ENCODE measurements at places on chromosomes 3 and 15.

- DNase-seq, result no peak
- H3K36me3 ChIP-seq, result no peaks in the 10 kb centered on the region
- no peaks in the 10 kb centered on the region for H3K27me3 ChIP-seq
- H3K27ac ChIP-seq, result no peak overlapping the region
- H3K4me3 ChIP-seq, result no peak overlapping the region
- no peaks in the 10 kb centered on the region for H3K4me1 ChIP-seq
Measured at GRCh38 chr3:79297245-79297960, 470.4 kb downstream of the ROBO1 start.

DNA sequence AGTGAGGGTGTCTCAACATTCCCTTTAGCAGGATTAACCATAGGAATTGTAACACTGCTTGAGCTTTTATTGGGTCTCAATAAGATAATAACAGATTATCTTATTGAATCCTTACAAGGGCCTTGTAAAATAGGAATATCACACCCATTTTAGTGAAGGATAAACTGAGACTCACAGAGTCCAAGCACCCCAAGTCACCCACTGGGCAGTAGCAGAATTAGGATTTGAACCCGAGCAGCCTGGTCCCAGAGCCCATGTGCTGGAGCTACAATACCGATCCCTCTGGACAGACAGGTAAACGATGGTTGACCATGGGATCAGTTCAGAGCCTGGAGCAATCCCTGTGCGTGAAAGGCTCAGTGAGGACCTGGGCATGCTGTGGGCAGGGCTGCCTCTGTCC, 56.3 kb upstream of the MRPS22 start:
- H3K4me1 ChIP-seq, result no peaks in the 10 kb centered on the region
- no peaks in the 10 kb centered on the region for H3K36me3 ChIP-seq
- H3K27ac ChIP-seq, result no peak overlapping the region

GRCh38 chr3:65723985-65724384, 314.7 kb downstream of the MAGI1 start:
- no peaks in the 10 kb centered on the region for H3K36me3 ChIP-seq
- H3K27ac ChIP-seq, result no peak overlapping the region
- no peak overlapping the region for H3K4me3 ChIP-seq
- no peaks in the 10 kb centered on the region for H3K4me1 ChIP-seq
- no peaks in the 10 kb centered on the region for H3K27me3 ChIP-seq

DNA sequence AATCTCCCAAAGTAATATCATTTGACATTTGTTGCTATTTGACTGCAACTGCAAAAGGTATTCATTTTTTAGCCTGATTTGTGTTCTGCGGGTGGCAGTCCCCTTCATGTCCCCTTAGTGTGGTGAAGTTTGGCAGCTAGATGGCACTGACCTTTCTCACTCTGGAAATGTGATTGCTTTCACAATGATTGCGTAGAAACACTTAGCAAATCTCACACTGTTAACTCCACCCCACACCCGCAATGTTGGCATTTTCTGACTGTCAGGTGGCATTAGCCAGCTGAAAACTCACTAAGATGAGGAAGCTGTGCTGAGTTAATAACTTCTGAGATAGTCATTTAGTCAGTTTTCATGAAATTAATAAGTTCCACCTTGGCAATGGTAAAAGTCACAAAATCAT, 76.9 kb downstream of the TRIM69 start:
- H3K27ac ChIP-seq, result no peak overlapping the region
- H3K4me1 ChIP-seq, result no peaks in the 10 kb centered on the region
- no peak overlapping the region for H3K4me3 ChIP-seq
- no peak for DNase-seq

- no peaks in the 10 kb centered on the region for H3K4me1 ChIP-seq
- H3K27ac ChIP-seq, result no peak overlapping the region
- no peaks in the 10 kb centered on the region for H3K27me3 ChIP-seq
- H3K4me3 ChIP-seq, result no peak overlapping the region
- no peaks in the 10 kb centered on the region for H3K36me3 ChIP-seq
- DNase-seq, result no peak
Measured at GRCh38 chr15:56491110-56491722, 26.3 kb upstream of the MNS1 start.

DNA sequence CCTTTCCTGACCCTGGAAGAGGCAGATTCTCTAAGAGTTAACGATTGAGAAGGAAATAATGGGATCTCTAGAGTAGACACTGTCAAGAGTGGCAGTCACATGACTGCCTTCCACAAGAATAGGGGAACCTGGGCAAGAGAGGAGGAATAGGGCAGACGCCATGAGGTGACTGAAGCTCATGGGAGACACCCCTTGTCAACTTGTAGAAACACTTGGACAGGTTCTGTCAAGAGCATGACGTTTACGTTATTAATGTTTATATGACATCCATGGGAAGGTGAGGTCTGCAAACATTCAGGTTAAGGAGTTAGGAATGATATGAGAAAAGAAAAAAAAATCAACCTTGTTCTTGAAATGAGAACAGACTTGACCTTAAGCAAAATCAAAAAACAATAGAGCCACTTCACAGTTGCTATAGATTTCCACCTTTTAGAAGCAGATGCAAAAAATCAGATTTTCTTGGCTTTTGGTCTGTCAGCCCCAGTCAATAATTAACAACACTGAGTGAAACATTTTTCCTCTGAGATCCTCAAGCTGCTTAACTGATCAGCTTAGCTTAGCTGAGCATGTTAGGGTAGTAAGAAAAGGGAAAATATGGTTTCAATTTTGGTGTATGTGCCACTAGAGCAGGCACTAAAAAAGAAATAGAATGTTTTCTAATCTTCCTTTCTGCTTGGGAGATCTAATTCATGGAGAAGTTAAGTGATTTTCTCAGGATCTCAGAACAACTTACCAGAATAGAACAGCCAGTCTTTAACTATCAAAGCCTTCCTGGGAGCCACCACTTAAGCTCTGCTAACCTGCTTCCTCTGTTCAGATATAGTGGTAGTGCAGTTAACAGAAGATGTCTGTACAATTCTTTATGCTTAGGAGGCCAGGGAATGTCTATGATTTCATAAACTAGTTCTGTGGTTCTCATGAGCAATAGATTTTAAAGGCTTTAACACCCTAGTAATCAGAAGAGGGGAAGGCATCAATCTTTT, 116.9 kb downstream of the B3GALNT1 start:
- no peak for DNase-seq
- no peaks in the 10 kb centered on the region for H3K4me1 ChIP-seq
- no peak overlapping the region for H3K27ac ChIP-seq
- no peaks in the 10 kb centered on the region for H3K36me3 ChIP-seq

- no peaks in the 10 kb centered on the region for H3K4me1 ChIP-seq
- no peak overlapping the region for H3K4me3 ChIP-seq
- H3K27ac ChIP-seq, result no peak overlapping the region
- no peaks in the 10 kb centered on the region for H3K27me3 ChIP-seq
Measured at GRCh38 chr3:74053970-74054516, 429.3 kb upstream of the PDZRN3 start.

Measured in ascending aorta (tissue), 2 donors.